Panc1 (cell line): ENCODE measurements at places on chromosomes 13 and 19. TPM values are rescaled to one million over a fixed set of nuclear protein-coding genes. Genes with fewer than 3 reads are reported as not detected.
A peak's percentile ranks its signal among the peaks of the same experiment; 100 is the strongest.

DNA sequence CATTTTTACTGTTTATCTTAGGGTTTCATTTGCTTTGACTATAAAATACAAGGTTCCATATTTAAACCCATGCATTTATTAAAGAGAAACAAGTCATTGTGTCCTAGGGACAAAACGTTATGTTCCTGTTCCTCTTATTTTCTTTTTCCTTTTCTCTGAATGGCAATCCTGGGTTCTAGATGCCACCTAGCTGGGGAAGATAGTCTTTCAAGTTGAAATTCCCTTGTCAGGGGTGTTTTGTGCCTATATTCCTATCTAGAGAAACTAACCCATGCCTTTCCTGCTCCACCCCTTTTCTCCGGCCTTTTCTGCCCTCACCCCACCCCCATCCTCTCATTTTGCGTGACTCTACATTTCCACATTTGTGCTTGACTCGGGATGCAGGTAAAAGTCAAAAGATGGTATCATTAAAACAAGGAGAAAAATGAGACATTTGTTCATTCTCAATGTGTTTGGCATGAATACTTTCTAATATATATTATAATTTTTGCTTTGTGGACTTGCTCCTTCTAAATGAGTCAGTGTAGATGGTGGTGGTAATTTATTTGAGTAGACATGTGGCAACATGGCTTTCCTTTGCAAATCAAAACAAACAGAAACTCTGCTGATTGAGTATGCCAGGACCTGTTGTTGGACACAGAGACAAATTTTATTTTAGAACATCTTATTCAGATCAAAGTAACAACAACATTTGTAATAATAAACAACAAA, 26.8 kb upstream of the STARD13 start:
- no peak overlapping the region for H3K27ac ChIP-seq
- H3K36me3 ChIP-seq, result no peaks in the 10 kb centered on the region
- peak; percentile 10 for DNase-seq
- no peaks in the 10 kb centered on the region for H3K27me3 ChIP-seq
- no peak overlapping the region for H3K4me3 ChIP-seq
- H3K4me1 ChIP-seq, result no peaks in the 10 kb centered on the region

- peaks cover 12% of the 10 kb centered on the region; the same call in 1 of the 2 replicates for H3K36me3 ChIP-seq
- no peak for DNase-seq
- H3K4me3 ChIP-seq, result peak within 1 kb of the TSS; percentile 39
- H3K27me3 ChIP-seq, result no peaks in the 10 kb centered on the region
Measured at GRCh38 chr19:48393559-48394330, at the start of gene GRIN2D. TSS of gene GRIN2D (plus strand) at chr19:48393668. CDS start at chr19:48398393, 4,725 bp downstream.

Gene FFAR3
- not detected for total RNA-seq

DNA sequence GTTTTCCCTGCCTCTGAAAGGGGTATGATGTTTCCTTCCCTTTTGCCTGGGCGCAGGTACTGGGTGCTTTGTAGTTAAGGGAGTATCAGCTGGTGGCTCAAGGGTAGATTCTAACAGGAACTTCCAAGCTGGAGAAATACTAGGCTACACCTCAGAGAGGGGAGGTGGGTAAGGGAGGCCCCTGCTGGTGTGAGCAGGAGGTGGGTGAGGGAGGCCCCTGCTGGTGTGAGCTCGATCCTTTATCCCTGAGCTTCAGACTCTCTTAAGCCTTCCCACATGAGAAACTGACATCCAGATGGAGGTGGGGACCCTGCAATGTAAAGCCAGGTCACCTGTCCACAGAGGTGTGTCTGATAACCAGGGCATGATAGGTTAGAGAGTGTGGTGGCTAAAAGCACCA, 32.1 kb downstream of the CYP2B6 start:
- no peaks in the 10 kb centered on the region for H3K4me1 ChIP-seq
- DNase-seq, result no peak
- H3K4me3 ChIP-seq, result no peak overlapping the region
- H3K27me3 ChIP-seq, result no peaks in the 10 kb centered on the region
- no peaks in the 10 kb centered on the region for H3K36me3 ChIP-seq

DNA sequence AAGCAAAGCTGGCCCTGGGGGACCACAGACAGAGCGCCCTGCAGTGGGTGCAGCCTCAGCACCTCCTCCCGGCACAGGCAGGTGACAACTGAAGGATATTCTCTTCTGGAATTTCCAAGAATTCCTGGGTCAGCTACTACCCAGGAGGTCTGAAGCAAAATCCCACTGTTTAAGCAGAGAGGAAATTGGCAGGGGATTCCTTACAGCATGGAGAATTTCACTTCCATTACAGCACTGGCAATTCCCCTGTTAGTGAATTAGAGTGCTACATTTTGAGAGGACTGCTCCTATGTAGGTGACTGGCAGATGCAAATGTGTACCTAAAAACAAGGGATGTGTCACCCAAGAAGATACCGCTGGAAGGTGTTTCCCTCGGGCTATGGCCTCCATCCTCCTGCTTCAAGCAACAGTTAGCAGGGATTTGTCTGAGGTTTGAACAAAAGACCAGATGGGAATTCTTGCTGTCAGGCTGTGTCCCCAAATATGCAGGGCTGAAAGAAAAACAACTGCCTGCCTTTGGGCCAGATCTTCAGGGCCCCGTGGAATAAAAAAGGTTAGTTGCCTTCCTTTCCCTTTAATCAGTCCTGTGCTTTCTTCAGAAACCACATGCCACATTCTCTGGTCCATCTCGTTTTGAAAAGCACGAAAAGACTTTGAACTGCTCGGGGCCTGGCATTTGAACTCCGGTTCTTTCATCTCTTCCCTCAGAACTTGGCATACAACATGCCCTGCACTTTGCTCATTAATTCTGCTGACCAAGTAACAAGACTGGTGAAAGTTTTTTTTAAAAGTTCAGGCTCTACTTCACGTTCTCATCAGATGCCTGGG, 296.4 kb downstream of the DNAJC15 start:
- H3K4me1 ChIP-seq, result no peaks in the 10 kb centered on the region
- no peak for DNase-seq
- H3K27ac ChIP-seq, result no peak overlapping the region
- H3K36me3 ChIP-seq, result no peaks in the 10 kb centered on the region

Gene GJB2
- total RNA-seq, result 54.2 TPM

Gene GRIN2D
- total RNA-seq, result 6.2 TPM

DNA sequence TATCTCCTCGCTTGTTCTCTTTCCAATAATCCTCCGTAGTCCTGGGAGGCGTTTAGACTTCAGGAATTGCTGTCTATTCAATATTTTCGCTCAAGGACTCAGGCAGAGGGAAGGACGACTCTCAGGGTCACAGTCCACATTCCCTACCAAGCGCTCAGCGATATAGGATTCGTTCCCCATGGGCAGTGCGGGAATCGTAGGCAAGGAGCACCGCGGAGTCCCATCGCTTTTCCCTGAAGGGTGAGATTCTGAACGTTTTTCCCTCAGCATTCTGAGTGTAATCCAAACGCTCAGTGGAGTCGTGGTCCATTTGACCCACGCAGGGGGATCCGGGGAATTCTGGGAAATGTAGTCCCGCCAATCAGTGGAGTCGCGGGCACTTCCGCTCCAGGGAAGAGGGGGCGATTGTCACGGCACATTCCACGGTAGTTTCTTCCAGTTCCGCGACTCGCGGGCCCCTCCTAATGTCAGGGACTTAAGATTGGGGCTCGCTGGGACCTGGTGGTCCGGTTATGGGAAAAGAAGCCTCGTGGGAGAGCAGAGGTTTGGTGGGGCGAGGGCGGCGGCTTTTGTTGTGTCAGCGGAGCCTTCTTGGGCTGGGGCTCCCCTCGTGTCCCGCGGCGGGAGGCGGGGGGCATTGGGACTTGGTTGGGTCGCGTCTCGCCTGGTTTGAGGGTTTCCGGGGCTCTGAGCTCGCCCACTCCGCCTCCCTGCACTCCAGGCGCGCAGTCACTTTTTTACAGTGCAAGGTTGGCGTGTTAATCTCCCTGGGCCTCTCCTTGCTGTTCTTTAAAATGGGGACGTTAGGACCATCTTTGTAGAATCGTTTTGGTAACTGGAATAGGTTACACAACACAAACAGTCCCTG, at the start of gene ZNF234:
Gene ZNF234, plus strand, starts transcription at position 364 of the 868 bp plus-strand sequence. CDS start 3,079 bp downstream, outside the sequence.
- peak; percentile 42 for DNase-seq
- peaks cover 3% of the 10 kb centered on the region; the same call in 1 of the 2 replicates for H3K4me1 ChIP-seq
- peak within 1 kb of the TSS; percentile 95 for H3K27ac ChIP-seq

GRCh38 chr19:7912697-7913564, 1.7 kb upstream of the TGFBR3L start:
- no peak overlapping the region for H3K4me3 ChIP-seq
- no peak overlapping the region for H3K27ac ChIP-seq
- no peaks in the 10 kb centered on the region for H3K36me3 ChIP-seq
